ENCODE measurements at places on chromosomes 13 and 19.

GRCh38 chr19:58395220-58395978 is at the start of gene RNF225:
RNF225 (plus strand) TSS chr19:58395656; CDS start chr19:58396090, 434 bp downstream.
- no peak for DNase-seq

DNA sequence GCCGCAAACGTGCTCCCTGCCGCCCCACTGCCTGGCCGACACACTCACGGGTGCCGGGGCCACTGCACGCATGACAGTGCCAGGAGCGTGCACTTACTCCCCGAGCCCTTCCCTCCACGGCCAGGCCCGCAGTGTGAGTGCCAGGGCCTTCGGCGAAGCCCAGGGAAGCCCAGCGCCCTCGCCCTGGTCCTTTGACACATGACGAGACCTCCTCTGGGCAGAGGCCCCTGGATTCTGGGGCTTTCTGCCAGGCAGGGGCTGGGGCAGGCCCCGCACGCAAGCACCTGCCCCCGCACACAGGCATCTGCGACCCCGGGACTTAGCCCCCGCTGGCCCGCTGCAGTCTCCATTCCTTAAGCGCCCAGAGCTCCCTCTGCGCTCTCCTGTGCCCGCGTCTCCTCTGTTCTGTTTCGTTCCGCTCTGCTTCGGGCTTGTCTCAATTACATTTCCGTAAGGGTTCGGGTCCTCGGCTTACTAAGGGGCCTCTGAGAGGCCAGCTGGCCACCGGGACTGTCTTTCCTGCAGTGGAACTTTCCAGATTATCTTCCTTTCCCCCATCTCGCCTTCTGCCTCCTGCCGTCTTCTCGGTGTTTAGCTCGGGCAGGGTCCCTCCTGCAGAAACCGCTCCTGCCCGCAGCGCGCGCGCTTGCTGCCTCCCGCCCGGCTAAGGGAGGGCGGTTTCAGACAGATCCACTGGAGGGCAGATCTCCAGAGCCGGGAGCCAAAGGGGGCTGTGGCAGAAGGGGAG is 98.8 kb downstream of the ING1 start:
- DNase-seq: no peak

DNA sequence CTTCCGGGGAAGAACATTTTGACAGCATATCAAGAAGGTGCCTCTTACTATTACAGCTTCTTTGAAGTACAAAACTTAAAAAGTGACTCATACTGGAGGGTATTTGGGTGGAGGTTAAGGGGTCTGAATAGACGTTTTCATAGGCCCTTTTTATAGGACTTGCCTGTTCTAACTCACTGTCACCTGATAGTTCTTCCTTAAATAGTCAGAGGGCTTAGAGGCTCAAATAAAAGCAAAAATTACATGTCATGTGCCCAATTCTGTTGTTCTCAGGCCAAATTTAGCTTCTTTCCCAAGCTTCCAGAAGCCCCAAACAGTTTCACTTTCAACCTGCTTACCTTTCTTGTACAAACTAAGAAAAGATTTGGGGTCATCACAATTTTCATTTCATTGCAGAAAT is 16.1 kb upstream of the SLC46A3 start:
- no peak for DNase-seq

- no peak for DNase-seq
These were observed 9.3 kb downstream of the ALOX5AP start for GRCh38 chr13:30744681-30745077.

DNA sequence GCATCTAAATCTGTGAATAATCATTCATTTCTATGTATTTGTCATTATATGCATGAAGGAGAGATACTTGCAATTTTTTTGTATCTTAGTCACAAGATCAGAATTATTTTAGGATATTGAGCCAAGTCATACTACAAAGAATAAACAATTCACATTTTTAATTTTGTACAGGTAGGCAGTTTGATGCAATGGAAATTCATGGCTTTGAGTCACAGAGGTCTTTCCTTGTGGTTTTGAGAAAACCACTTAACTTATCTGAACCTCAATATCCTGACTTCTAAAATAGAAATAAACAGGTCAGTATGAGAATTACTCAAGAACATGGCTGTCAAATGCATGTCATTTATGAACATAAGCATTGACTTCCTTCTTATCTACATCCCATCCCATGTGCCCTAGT is 221.4 kb upstream of the SLC10A2 start:
- DNase-seq: no peak

DNA sequence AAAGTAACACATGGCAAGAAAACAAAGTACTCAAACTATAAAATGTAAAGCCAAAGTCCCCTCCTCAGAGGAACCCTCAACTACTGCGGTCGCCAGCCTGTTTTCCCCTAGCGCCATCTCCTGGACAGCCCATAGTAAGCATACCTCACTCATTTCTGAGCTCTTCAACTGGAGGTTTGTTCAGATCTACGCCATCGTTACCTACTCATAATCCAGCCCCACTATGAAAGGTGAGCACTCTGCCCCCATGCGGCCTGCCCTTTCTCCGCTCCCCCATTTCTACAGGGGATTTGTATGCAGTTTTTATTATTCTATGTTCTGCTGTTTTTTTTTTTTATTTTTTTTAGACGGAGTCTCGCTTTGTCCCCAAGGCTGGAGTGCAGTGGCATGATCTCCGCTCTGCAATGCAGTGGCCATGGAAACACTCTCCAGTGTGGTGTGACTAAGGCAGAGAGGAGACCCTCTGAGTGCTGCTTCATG is 26.2 kb downstream of the OPA3 start:
- DNase-seq: peak; percentile 40

DNA sequence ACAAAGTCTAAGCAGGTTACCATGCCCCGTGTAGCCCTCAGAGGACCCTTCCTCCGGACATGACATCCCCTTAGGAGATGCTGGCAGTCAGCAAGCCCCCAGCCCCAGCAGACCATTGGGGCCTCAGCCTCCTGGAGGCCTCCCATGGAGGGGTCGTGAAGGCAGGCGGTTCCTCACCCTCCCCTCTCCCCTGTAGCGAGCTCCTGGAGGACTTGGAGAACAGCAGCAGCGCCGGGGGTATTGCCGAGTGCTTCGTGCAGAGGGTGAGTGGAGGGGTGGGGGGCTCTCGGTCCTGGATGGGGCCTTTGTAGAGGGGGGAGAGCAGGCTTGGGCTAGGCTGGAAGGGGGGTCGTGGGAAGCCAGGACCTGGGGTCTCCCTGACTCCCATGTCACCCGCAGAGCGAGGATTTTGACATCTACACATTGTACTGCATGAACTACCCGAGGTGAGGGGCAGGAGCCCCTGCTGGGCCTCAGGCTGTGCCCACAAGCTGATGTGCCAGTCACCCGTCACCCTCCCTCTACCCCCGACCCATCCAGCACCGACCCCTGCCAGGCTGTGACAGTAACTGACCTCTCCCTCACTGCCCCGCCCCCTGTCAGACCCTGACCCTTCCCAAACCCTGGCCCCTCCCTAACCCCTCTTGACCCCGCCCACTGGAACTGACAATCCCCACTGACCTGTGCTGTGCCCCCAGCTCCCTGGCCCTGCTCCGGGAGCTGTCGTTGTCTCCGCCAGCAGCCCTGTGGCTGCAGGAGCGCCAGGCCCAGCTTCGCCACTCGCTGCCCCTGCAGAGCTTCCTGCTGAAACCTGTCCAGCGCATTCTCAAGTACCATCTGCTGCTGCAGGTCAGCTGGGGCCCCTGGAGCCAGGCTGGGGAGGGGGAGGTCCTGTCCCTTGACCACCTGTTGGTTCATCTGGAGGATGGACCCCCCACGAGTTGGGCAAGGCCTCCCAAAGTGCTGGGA is 4.0 kb downstream of the PLEKHG2 start:
- DNase-seq: peak; percentile 35

- DNase-seq: no peak
These were observed 286.3 kb downstream of the GPC5 start for GRCh38 chr13:91684746-91685145.

GRCh38 chr13:78826936-78827335 is 168.0 kb upstream of the OBI1 start:
- no peak for DNase-seq

DNA sequence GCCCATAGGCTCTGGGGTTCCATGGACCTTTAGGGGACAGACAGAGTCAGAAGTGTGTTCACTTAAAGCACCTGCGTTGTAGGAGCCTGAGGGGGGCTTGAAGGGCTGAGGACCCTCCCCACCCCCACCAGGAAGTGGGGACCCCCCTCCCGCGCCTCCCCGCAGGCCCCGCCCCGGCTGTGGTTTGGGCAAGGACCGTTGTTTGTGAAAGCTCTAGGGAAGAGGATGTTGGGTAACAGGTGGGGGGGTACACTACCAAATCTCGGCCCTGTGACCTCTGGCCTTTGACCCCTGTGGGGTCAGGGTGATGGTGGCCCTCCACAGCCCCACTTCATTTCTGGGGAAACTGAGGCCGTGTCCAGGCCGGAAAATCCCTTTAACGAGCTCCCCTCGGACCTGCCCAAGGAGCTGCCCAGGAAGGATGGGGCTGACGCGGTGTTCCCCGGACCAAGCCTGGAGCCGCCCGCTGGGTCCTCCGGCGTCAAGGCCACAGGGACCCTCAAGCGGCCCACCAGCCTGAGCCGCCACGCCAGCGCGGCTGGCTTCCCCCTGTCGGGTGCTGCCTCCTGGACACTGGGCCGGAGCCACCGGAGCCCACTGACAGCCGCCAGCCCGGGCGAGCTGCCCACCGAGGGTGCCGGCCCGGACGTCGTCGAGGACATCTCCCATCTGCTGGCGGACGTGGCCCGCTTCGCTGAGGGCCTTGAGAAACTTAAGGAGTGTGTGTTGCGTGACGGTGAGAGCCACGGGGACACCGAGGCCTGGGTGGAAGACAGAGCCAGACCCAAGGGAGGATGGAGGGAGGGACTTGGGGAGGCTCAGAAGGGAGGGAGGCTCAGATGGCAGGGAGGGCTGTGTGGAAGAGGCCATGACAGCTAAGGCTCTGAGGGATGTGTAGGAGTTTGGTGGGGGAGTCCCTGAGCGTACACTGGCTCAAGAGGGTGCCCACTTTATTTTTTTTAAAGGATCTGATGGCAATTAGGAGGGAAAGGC is 1.3 kb downstream of the ARHGAP45 start:
- DNase-seq: peak; percentile 81

DNA sequence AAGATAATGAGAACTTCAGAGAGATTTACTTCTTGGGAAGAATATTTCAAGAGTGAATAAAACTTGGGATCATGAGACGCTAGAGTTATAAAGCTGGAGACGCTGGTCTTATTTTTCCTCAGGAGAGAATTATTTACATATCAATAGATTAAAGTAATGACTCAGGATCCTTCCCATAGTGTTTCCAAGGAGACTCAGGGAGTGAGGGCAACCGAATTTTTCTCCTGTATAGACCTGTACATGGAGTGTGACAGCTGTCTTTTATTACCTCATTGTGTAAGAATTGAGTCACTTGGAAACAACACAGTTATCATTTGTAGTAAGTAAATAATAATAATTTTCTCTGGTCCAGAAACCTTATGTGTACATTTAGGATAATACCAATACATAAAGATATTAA is 1905.5 kb downstream of the OLFM4 start:
- no peak for DNase-seq

- no peak for DNase-seq
These were observed 809 bp downstream of the MYO1F start for GRCh38 chr19:8576273-8576993.

GRCh38 chr19:46404753-46405468 is 8.5 kb downstream of the CCDC8 start:
- DNase-seq: peak; percentile 35

DNA sequence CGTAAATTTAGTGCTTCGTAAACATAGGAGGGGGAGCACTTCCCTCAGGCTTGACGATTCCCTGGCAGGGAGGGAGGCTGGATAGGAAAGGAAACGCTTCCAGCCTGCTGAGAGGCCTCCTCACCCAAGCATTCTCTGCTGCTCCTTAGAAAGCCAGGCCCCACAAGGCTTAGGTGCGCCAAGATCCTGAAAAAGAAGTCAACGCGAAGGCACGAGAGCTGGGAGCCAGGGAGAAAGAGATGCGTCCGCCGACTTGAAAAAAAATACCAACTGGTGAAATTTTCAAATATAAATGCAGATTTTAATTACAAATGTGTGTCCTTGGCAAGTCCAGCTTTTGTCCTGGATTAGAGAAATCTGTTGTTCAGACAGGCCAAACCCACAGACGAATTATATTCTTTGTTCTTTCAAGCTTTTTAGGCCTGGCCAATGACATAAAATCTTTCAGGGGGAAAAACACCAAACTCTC is 64.0 kb downstream of the ALOX5AP start:
- DNase-seq: no peak

GRCh38 chr19:35328851-35329285 is at the start of gene CD22:
CD22 (plus strand) TSS chr19:35329187; CDS start chr19:35332041, 2,854 bp downstream.
- DNase-seq: no peak

DNA sequence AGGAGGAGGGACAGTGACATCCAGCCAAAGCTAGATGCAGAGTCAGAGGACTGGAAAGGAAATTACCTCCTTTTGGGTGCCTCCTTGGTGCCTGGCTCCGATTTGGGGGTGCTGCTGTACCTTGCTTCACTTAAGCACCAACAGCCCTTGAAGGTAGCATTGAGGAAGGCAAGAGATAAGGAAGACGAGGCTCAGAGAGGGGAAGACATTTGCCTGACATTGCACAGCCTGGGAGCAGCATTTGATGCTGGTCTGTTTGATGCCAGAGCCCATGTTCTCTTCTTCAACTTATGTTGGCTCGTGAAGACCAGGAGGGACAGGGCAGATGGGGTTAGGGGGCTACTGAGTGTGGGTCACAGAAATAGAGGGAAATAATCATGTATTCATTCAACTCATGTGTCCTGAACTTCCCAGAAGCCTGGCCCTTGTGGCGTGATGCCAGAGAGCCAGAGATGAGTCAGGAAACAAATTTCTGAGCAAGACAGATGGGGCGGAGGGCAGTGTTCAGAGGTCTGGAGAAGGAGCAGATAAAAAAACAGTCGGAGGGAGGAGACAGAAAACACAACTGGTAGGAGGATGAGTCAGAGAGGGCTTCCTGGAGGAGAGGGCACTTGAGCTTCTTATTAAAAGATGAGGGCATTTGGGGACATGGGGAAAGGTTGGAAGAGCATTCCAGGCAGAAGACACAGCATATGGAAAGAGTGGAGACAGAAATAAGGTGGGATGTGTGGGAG is 3.0 kb upstream of the C19orf81 start:
- DNase-seq: no peak

DNA sequence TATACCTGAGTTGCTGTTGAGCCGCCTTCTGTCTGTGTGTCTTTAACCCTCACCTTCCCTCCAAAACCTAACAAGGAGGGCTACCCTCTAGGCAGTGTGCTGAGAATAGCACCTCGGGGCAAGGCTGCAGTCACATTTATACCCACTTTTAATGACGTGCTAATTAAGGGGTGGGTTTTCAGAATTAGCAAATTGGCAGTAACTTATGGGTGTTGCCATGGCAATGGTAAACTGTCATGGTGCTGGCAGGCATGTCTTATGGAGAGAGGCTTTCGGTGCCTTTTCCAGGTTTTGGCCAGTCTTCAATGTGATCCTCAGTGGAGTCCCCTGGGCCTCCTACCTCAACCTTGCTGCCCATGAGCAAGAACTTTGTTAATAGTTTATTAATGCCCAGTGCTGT is 1.2 kb upstream of the PNMA8A start:
- DNase-seq: no peak

- DNase-seq: no peak
These were observed at the start of gene HSPB6 for GRCh38 chr19:35756377-35757230. HSPB6 (minus strand) TSS chr19:35757029; CDS start chr19:35757008, 21 bp downstream.
